NCI-H510A treated with DMSO at 0.1 percent for 48 hours (cell line): ENCODE measurements at places on chromosomes 7 and 10.

GRCh38 chr7:131827421-131827820 lies 271.0 kb upstream of the PODXL start:
- DNase-seq, result no peak

DNA sequence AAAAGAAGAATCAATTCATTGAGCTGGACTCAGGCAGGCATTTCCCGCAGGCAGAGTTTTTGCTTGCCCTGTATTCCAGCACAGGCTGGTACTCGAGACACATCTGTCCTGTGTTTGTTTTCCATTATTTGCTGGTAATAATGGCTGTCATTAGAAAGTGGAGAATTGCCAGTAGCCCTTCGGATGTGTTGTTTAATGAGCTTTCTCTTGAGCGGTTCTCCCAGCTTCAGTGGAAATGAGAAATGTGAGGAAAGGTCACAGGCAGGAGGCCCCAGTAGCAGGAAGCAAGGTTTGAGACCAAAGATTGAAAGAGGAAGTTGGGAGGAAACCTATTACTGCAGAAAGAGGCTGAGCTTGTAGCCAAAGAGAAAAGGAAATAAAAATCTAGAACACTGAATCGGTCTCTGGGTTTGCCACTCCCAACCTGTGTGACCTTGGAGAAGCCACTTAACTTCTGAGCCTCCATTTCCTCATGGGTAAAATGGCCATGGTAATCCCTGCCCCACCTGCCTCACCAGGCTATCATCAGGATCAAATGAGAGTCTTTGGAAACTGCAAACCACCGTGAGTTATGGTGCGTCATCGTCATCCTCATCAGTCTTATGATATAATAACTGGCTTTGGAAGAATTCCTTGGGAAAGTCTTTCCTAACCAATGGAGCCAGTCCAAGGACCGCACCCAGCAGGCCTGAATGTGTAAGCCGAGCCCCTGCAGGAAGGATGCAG lies 67.7 kb downstream of the TACR2 start:
- DNase-seq, result peak; percentile 86

GRCh38 chr7:44616545-44616944 lies 10.1 kb downstream of the OGDH start:
- DNase-seq, result no peak

DNA sequence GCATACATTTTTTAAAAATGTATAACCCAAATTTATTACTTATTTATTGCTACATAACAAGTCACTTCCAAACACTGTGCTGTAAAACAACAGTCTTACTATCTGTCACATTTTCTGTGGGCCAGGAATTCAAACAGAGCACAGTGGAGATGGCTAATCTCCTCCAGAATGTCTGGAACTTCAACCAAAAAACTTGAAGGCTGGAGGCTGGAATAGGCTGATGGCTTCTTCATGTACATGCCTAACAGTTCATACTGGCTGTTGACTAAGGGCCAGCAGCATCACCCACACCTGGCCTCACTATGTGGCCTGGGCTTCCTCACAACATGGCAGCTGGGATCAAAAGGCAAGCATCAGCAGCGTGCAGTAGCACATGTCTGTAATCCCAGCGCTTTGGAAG lies 92.4 kb upstream of the KMT2E start:
- no peak for DNase-seq

- DNase-seq, result no peak
Measured at GRCh38 chr7:123039269-123039668, 43.8 kb upstream of the TAS2R16 start.

- peak; percentile 27 for DNase-seq
Measured at GRCh38 chr7:1666823-1667565, 3.1 kb upstream of the ELFN1 start.

- no peak for DNase-seq
Measured at GRCh38 chr7:158475036-158475678, 112.5 kb downstream of the PTPRN2 start.

GRCh38 chr10:127080317-127080716 lies 116.1 kb downstream of the INSYN2A start:
- no peak for DNase-seq

- no peak for DNase-seq
Measured at GRCh38 chr7:107811934-107812333, 8.9 kb upstream of the SLC26A3 start.

DNA sequence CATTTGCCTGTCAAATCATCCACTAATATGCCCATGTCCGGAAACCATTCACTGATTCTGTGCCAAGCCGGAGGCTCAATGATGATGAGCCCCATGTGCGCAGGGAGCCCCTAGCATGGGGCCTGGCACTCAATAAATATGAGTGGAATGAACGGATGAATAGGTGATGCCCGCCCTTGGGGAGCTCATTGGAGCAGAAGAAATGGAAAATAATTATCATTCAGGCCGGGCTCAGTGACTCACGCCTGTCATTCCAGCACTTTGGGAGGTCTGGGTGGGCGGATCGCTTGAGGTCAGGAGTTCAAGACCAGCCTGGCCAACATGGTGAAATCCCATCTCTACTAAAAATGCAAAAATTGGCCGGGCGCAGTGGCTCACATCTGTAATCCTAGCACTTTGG lies 11.0 kb downstream of the RHBDD2 start:
- no peak for DNase-seq

DNA sequence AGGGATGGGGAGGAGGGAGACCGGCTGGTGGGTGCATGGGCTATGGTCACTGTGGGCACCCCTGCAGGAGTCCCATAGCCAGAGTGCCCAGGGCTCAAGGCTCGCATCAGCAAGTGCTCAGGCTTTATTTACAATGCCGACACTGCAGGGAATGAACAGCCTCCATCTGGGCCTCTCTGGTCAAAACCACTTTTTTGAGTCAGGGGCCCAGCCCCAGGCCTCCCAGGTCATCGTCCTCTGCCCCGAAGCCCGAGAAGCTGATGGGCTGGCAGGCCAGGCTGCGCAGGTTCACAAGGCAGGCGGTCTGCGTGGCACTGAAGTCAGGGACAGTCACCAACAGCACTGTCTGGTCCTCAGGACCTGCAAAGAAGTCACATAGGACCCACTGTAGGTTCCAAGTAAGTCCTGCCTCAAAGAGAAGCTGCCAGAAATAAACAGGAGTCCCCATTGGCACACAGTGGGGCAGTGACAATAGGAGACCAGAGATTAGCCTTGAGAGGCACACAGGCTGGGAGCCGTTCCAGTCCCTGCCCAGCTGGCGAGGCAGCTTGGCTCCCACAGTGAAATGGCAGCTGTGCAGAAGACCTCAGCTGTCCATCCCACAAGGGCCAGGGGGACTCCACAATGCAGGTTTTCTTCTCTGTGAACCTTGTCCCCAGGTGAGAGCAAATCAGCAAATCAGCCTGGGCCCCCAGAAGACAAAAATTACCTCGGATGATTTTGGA lies 8.6 kb downstream of the POLD2 start:
- DNase-seq, result no peak

- DNase-seq, result no peak
Measured at GRCh38 chr7:113099284-113099919, 12.8 kb upstream of the GPR85 start.

DNA sequence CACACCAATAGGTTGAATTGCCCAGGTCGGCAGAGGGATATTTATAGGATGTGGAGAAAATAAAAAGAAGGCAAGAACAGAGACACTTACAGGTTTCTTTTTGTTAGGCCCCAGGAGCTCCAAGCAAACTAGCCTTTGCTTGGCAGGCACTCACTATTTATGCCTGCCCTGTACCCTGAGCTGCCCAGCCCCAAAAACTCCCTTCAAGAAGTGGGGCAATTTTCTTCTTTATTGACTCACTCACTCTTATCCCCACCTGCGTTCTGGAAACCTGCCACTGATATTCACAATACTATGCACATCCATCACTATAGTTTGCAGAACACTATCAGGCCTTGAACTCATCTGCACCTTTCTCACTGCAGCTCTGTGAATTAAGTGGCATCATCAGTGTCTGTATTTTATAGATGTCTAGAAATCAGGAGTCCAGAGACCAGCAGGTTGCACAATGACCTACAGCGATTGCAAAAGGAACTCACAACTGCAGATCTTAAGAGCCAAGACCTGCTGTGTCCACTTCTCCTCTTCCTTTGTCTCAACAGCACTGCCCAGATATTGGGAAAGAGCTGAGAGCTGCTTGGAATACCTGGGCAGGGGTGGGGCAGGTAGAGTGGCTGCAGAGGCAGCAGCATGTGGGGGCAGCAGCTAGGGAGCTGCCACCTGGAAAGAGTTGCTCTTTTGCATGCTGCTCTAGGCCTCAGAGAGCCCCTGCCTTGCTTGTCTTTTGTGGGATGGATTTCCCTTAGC lies at the start of gene SFTPD:
SFTPD (minus strand) TSS at position 130 of the 747 bp plus-strand sequence. CDS start 2,446 bp downstream, outside the sequence.
- no peak for DNase-seq

DNA sequence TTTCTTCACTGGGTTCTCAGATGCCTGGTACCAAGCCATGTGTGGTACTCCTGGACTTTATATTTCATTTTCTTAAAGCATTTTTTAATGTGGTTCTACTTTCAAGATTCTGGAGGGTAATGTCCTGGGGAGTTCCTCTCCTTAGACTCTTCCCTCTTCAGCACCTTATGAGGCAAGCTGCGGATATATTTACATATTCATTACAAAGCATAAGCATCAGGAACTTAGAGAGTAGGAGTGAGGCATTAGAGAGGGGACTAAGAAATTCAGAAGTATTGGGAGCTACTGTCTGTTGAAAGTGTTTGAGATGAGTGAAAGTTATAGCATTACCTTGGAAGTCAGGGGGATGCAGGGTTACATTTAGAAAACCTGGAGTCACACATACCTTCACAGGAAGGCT lies 20.8 kb downstream of the AUTS2 start:
- DNase-seq, result no peak

DNA sequence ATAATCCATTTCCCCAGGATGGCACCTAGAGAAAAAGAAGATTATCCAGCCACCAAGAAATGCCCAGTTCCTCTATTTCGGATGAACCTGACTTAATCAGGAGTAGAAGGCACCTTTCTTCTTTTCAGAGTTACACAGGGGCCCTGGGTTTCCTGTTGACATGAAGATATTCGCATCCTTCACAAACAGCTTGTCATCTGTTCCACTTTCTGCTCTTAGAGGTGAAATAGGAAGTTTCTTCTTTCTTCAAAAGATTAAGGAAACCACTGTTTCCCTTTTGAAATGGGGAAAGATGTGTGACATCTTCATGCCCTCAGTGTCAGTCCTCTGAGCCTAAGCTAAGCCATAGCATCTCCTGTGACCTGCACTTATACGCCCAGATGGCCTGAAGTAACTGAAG lies 39.1 kb upstream of the RAB18 start:
- no peak for DNase-seq

GRCh38 chr10:62842983-62843382 lies 26.8 kb upstream of the EGR2 start:
- no peak for DNase-seq

DNA sequence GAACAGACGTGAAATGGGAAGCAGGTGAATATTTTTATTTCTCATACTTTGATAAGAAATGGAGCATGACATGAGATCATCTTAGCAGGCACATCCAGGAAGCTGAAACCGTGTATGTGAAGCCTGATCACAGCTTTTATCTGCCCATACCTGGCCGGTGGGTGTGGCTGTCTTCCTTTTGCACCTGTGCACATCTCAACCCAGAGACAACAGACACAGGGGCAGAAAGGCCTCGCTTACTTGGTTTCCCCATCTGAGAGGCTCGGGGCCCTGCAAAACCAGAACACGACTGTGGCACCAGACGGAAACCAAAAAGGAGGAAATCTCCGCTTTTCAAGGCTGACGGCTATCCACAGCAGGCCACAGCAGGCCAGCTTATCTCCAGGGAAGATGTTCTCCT lies 116.4 kb downstream of the TCERG1L start:
- DNase-seq, result peak; percentile 41

DNA sequence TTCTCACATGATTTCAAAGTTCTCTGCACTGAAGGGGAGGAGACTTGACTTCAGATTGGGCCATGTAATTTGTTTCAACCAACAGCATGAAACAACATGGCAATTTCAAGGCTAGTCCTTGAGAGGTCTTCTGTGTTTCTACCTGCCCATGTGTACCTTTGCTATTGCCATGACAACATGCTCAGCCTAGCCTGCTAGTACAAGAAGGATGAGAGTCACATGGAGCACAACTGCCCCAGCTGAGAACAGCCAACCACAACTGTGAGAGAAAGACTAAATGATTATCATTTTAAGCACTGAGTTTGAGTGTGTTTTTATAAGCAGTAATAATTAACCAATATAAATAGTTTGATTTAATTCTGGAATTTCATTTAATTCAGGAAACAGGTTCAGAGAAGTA lies 41.9 kb downstream of the ANKMY2 start:
- DNase-seq, result no peak

- DNase-seq, result no peak
Measured at GRCh38 chr7:99141841-99142726, 1.8 kb downstream of the SMURF1 start.

GRCh38 chr10:7657552-7657951 lies 9.2 kb downstream of the ITIH5 start:
- no peak for DNase-seq

DNA sequence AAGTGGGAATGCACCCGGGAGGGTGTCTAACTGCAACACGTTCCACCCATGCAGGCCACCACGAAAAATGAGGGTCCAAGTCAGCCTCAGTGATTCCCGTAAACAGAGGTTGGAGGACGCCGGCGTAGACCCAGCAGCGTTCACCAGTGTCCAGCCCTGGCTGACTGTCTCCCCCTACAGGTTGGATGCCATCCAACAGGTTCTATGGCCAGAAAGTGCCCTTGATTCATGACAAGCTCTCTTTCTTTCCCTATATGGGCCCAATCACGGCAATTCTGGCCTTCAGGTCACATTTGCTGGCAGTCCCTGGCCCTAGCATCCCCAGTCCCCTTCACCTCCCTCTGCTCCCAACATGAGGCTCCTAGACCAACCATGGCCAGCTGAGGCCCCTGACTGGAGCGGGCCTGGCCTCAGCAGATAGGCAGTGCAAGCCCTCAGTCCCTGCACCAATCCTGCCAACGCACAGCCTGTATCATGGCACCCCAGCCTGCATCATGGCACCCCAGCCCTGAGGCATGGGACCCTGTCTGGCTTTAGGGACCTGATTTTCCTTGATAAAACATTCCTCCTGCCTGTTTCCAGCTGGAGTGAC lies 227.4 kb downstream of the GRID1 start:
- DNase-seq, result no peak

DNA sequence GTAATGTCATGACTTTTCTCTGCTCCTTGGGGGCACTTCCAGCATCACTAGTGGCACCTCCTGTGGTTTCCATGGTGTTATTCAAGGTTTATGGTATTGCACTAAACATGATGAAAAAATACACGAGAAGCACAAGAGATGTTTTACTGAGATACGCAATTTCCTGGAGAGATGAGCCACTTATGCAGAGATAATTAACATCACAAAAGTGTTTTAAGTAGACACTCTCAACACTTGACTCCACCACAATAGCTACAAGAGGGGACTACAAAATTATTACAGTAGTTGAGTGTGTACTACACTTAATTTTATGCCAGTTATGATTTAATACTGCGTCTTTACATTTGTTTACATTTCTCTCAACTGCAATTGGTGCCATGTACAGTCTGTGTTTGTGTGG lies 906.7 kb downstream of the DNAJB9 start:
- peak; percentile 56 for DNase-seq

- no peak for DNase-seq
Measured at GRCh38 chr10:128541926-128542475, 415.8 kb upstream of the MKI67 start.

GRCh38 chr7:71238581-71239295 lies 106.8 kb downstream of the GALNT17 start:
- no peak for DNase-seq
